ENCODE measurements at places on chromosomes 13 and 19. TPM values are rescaled to one million over a fixed set of nuclear protein-coding genes. Genes with fewer than 3 reads are reported as not detected.
A peak's percentile ranks its signal among the peaks of the same experiment; 100 is the strongest.

KCTD12 gene
- total RNA-seq, result 34.8 TPM

SLC25A41 gene
- total RNA-seq, result 0.32 TPM

COL4A1 gene
- 180 TPM for total RNA-seq

SIGLEC8 gene
- not detected for total RNA-seq

CBARP gene
- total RNA-seq, result 0.32 TPM

PSG2 gene
- not detected for total RNA-seq

PRR36 gene
- total RNA-seq, result not detected

MCF2L gene
- 82.2 TPM for total RNA-seq

FFAR1 gene
- 0.32 TPM for total RNA-seq

ATP4B gene
- total RNA-seq, result not detected

RDH8 gene
- not detected for total RNA-seq

- no peaks in the 10 kb centered on the region for H3K36me3 ChIP-seq
- H3K27ac ChIP-seq, result no peak overlapping the region
- H3K4me1 ChIP-seq, result no peaks in the 10 kb centered on the region
- no peak overlapping the region for H3K4me3 ChIP-seq
- DNase-seq, result no peak
Measured at GRCh38 chr13:106850973-106851650, 283.2 kb upstream of the ARGLU1 start.

GRCh38 chr13:102970542-102970941 lies 95.7 kb downstream of the SLC10A2 start:
- no peak overlapping the region for H3K27ac ChIP-seq
- DNase-seq, result no peak
- no peaks in the 10 kb centered on the region for H3K4me1 ChIP-seq
- no peak overlapping the region for H3K4me3 ChIP-seq
- H3K36me3 ChIP-seq, result no peaks in the 10 kb centered on the region
- peaks cover 5% of the 10 kb centered on the region for H3K27me3 ChIP-seq

DNA sequence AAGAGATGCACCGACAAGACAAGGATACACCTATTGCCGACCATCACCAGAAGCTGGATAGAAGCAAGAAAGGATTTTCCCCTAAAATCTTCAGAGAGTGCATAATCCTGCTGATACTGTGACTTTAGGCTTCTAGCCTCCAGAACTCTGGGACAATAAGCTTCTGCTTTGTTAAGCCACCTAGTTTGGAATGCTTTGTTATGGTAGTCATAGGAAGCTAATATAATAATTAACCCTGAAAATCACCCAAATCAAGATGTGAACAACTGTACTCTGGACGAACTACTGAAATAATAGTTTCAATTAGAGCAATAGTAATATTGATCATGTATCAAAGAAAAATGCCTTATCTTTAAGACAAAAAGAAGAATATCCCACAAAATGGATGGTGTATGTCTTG lies 524.6 kb downstream of the EFNB2 start:
- no peaks in the 10 kb centered on the region for H3K36me3 ChIP-seq
- no peak overlapping the region for H3K27ac ChIP-seq
- no peak for DNase-seq
- no peaks in the 10 kb centered on the region for H3K4me1 ChIP-seq
- H3K4me3 ChIP-seq, result no peak overlapping the region

DNA sequence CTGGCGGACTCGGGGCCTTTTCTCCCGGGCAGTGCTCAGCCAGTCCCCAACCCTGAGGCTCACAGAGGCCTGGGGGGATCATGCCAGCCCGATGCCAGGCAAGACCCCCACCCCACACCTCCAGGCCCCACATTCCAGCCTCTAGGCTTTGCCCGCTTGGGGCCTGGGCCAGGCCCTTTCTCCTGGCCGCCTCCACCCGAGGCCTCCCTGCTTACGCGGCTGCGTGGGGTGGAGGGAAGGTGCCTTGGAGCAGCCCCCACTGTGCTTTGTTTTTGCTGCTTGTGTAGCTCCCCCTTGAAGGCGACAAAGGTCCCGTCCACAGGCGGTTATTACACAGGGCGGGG lies 38.4 kb downstream of the SMIM24 start:
- H3K27ac ChIP-seq, result no peak overlapping the region
- H3K27me3 ChIP-seq, result no peaks in the 10 kb centered on the region
- H3K4me1 ChIP-seq, result no peaks in the 10 kb centered on the region

DNA sequence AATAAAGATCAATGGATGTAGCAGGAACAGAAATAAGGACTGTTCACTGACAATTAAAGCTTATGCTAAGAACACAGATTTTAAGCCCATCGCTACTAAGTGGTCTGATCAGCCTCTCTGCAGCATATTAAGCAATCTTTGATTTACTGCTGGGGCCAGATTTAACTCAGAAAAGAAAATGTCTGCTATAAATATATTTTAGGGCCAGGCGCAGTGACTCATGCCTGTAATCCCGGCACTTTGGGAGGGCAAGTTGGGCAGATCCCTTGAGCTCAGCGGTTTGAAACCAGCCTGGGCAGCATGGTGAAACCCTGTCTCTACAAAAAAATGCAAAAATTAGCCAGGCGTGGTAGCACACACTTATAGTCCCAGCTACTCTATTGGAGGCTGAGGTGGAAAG lies 43.0 kb downstream of the METTL21C start:
- no peak overlapping the region for H3K4me3 ChIP-seq
- H3K27me3 ChIP-seq, result no peaks in the 10 kb centered on the region
- no peak overlapping the region for H3K27ac ChIP-seq
- no peak for DNase-seq
- H3K36me3 ChIP-seq, result no peaks in the 10 kb centered on the region
- no peaks in the 10 kb centered on the region for H3K4me1 ChIP-seq

DNA sequence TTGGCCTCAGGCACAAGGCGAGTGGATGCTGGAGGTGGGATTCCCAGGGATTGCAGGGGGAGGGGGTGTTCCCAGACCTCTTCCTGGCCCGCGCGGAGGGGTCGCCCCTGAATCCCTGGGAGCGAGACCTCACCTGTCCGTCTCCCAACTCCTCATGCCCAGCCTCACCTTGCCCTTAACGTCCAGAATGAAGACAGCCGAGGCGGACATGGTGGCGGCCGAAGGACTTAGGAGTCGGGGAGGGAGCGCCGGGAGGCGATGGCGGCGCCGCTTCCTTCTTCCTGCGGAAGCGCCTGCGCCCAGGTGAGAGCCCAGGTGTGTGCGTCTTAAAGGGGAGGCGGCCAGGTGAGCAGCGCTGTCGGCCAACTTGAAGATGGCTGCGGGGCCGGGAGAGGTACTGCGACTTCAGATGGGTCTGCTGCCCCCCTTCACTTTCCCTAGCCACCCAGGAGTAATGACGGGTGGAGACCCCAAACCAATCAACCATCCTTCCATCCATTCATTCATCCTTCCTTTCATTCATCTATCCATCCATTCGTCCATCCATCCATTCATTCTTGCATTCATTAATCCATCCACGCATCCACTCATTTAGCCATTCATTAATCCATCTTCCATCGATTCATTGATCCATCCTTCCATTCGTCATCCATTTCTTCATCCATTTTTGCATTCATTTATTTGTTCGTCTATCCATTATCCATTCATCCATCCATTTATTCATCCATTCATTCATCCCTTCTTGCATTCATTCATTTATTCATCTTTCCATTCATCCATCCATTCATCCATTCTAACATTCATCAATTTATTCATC lies at the start of gene AP1M2:
Gene AP1M2, minus strand, starts transcription at position 291 of the 817 bp plus-strand sequence. Its CDS starts 81 bp downstream, at position 210.
- peaks cover 23% of the 10 kb centered on the region for H3K27me3 ChIP-seq
- no peaks in the 10 kb centered on the region for H3K4me1 ChIP-seq
- no peak within 1 kb of the TSS for H3K4me3 ChIP-seq
- no peaks in the 10 kb centered on the region for H3K36me3 ChIP-seq

DNA sequence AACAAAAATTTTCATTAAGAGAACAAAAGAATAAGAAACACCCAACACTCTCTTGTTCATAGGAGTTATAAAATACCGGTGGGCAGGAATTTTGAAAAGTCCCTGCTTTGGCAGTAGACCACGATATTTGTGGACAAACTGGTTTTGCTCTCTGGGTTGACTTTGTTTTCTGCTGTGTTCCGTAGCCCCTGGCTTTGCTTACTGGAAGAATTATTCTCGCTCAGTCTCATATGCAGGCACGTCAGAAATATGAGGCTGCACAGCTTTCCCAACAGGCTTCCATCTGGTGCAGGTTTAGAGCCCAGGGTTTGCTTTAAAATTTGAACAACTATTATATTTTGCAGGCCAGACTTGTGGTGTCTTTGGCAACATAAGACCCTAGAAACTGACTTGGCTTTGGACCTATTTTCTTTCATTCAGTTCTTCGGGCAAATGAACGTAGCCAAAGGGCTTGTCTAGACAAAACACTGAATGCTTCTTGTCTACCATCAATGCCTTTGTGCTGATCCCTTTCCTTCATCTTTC lies 2012.6 kb downstream of the PCDH9 start:
- H3K4me3 ChIP-seq, result no peak overlapping the region
- no peak for DNase-seq
- H3K27me3 ChIP-seq, result no peaks in the 10 kb centered on the region
- no peaks in the 10 kb centered on the region for H3K4me1 ChIP-seq

DNA sequence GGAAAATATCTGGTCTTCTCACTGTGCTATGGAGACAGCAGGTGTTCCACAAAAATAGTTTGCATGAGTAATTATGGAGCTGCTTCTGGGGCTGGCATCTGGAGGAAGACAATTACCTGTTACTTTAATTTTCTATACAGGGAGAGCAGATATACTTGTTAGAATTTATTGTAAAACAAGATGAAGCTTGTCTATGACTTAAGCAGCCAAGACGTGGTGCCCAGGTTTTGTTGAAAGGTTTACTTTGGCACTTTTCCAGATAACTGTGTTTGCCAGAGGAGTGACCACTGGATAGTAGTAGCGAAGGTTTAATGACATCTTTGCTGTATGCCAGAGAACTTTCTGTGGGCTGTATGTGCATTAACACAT lies 134.5 kb upstream of the KL start:
- H3K36me3 ChIP-seq, result no peaks in the 10 kb centered on the region
- H3K4me1 ChIP-seq, result no peaks in the 10 kb centered on the region
- peak overlapping the region; percentile 8 for H3K27ac ChIP-seq
- no peaks in the 10 kb centered on the region for H3K27me3 ChIP-seq
- no peak for DNase-seq

GRCh38 chr19:39246951-39247669 lies 1.5 kb downstream of the IFNL4 start:
- H3K4me1 ChIP-seq, result no peaks in the 10 kb centered on the region
- no peak overlapping the region for H3K27ac ChIP-seq
- H3K27me3 ChIP-seq, result peaks cover 51% of the 10 kb centered on the region
- H3K4me3 ChIP-seq, result no peak overlapping the region

- H3K27me3 ChIP-seq, result no peaks in the 10 kb centered on the region
- no peaks in the 10 kb centered on the region for H3K36me3 ChIP-seq
- H3K4me1 ChIP-seq, result no peaks in the 10 kb centered on the region
Measured at GRCh38 chr19:36246006-36246481, 31.1 kb downstream of the ZNF146 start.

DNA sequence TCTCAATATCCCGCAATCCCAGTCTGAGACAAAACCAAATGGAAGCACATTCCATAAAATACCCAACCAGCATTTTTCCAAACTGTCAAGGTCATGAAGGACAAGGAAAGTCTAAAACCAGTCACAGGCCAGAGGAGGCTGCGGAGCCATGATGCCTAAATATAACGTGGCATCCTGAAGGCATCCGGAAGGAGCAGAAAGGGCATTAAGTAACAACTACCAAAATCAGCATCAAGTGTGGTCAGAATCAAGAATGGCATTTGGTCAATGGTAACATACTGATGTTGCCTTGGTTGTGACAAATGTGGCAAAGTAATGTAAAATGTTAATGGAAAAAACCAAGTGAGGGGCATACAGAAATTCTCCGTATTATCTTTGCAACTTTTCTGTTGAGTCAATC lies 3.5 kb upstream of the ATF5 start:
- peaks cover 22% of the 10 kb centered on the region for H3K4me1 ChIP-seq
- H3K27me3 ChIP-seq, result no peaks in the 10 kb centered on the region
- no peaks in the 10 kb centered on the region for H3K36me3 ChIP-seq
- no peak for DNase-seq
- no peak overlapping the region for H3K27ac ChIP-seq
- no peak overlapping the region for H3K4me3 ChIP-seq

- no peak overlapping the region for H3K4me3 ChIP-seq
- H3K27me3 ChIP-seq, result peaks cover 28% of the 10 kb centered on the region
- no peak for DNase-seq
- no peak overlapping the region for H3K27ac ChIP-seq
- peaks cover 24% of the 10 kb centered on the region for H3K4me1 ChIP-seq
Measured at GRCh38 chr19:38971672-38972071, 3.9 kb downstream of the FBXO17 start.

GRCh38 chr19:16433986-16434385 lies 37.8 kb downstream of the EPS15L1 start:
- no peaks in the 10 kb centered on the region for H3K27me3 ChIP-seq
- H3K4me3 ChIP-seq, result no peak overlapping the region
- H3K36me3 ChIP-seq, result peaks cover 3% of the 10 kb centered on the region
- H3K4me1 ChIP-seq, result no peaks in the 10 kb centered on the region
- no peak for DNase-seq

DNA sequence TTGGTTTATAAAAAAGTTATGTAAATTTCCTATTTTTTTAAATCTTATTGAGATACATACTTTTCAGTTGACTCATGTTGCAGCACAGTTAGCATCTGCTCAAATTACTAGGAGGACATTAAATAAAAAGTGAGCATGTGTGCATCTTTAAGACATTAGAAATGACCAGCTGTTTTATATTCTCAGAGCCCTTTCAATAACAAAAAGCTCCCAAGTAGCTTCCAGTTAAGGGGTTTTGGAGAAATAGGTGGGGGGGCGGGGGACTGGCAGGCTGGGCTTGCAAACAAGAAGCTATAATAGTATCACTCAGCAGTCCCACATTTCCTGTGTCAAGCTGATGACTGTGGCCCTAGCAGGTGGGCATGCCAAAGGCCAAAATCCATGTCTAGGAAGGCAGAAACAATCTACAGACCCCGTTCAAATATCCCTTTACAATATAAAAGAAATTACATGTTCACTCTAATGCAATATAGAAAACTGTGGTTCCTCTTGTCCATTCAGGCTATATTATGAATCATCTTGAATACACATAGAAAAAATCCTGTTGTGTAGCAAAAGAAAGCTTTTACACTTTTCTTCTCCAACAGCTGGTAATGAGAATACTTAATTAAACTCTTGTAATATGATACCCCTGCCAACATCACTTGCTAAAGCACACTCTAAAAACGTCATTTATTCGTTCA lies 1713.2 kb upstream of the SLC10A2 start:
- no peak overlapping the region for H3K27ac ChIP-seq
- DNase-seq, result no peak
- H3K4me1 ChIP-seq, result no peaks in the 10 kb centered on the region
- no peak overlapping the region for H3K4me3 ChIP-seq
- no peaks in the 10 kb centered on the region for H3K27me3 ChIP-seq
